ENCODE measurements at places on chromosomes 7 and 10.

DNA sequence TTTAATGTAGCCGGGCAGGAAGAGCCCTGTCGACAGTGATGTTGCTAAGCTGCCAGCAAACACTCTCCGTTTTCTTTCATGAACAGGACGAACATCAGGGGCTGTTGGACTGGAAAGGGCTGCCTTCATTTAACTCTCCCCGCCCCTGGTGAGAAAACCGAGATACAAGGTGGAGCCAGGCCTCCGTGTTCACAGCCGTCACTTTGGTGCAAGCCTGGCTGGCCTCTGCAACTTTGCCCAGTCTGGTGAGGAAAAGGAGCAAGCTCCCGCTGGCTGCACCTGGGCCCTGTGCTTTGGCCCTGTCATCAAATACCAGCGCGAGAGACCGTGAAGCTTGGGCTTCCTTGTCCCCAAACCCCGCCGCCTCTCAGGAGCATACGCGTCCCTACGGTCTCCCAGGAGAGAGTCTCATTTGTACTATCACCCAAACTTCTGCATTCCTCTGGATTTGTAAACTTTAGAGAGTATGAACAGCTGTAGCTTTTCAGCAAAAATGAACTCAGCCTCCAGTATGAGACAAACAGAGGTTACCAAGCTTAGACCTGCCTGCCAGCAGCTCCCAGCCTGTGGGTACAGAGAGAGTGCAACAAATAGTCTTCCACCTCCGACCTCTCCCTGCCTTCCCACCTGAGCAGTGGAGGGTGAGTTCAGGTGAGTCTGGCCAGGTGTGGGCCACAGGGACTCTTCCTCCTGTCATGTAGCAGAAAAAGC lies 445.3 kb upstream of the MGMT start:
- DNase-seq, result no peak

DNA sequence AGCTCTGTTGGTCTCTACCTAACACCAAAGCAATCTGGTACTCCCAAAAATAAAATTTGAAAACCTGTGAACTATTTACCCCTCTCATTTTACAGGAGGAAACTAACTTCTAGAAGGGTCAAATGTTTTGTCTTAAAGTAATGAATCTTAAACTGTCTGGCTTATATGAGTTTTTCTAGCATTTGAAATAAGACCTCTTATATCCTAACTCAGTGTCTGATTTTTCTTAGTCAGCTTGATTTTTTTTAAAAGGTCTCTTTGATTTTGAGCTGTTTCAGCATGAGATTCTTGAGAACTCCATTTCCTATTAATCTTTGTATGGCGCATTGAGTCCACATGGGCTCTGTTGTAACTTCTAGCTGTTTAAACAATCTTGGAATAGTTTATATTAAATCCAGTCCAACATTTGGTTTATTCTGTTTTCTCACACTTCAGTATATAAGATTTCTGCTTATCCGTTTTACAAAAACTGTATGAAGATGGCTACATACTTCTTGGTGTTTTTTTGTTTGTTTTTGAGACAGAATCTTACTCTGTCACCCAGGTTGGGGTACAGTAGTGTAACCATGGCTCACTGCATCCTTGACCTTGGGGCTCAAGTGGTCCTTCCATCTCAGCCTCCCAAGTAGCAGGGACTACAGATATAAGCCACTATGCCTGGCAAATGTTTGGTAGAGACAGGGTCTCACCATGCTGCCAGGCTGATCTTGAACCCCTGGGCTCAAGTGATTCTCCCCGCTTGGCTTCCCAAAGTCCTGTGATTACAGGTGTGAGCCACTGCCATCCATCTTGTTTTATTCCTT lies 91.1 kb downstream of the PPP1R9A start:
- DNase-seq, result no peak

- DNase-seq, result no peak
Measured at GRCh38 chr7:135666846-135667245, 4.5 kb downstream of the STMP1 start.

- DNase-seq, result no peak
Measured at GRCh38 chr7:36127075-36127740, 25.8 kb upstream of the EEPD1 start.

DNA sequence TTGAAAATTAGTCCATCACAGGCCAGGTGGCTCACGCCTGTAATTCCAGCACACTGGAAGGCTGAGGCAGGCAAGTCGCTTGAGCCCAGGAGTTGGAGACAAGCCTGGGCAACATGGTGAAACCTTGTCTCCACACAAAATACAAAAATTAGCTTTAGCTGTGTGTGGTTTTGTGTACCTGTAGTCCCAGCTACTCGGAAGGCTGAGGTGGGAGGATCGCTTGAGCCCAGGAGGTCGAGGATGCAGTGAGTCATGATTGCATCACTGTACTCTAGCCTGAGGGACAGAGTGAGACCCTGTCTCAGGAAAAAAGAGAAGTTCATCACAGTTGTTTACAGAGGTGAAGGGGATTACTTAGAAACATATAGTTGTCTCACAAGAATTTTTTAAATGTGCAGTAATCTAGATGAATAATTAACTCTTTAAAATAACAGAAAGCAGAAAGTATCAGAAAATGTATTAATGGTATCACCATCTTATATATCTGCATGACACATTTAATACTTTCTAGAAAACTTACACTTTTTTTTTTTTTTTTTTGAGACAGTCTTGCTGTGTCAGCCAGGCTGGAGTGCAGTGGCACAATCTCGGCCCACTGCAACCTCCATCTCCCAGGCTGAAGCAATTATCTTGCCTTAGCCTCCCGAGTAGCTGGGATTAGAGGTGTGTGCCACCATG lies 8.9 kb downstream of the LCOR start:
- DNase-seq, result no peak

DNA sequence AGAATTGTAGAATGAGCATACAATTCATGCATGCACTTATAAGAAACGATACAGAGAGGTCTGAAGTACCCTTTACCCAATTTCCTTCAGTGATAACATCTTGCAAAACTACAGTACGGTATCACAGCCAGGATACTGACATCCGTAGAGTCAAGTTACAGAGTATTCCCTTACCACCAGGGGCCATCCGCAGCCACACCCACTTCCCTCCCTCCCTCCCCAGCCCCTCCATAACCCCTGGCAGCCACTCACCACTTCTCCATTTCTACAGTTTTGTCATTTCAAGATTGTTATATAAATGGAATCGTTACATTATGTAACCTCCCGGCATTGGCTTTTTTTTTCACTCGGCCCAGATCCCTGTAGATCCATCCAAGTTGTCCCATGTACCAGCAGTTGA lies 113.6 kb upstream of the RET start:
- DNase-seq, result no peak

DNA sequence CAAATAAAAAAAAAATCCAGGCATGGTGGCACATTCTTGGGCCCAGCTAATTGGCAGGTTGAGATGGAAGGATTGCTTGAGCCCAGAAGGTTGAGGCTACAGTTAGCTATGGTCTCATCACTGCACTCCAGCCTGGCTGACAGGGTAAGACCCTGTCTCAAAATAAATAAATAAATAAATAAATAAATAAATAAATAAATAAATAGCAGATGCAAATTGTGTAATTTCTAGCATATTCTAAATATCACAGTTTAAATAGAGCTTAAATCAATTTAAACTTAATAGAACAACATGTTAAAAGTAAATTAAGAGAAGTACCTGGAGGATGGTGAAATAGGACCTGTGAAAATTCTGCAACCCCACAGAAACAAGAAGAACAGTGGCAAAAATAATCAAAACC lies 290.5 kb downstream of the TFEC start:
- DNase-seq, result no peak

DNA sequence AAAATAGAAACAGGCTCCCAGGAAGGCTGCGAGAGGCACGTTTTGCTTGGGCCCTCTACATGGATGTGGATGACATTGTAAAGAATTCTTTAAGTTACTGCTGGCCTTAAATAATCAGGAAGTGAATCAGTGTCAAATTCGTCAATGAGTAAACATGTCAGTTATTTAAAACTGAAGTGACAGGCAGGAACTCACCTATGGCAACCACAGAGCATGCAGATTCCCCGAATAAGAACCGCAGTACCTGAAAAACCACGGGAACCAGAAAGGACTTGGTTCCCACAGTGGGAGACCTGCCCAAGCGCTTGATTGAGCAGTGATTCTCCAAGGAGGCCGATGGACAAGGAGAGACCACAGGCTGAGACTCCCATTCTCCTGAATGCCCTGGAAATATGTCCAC lies 351.2 kb upstream of the AKR1E2 start:
- peak; percentile 29 for DNase-seq

- no peak for DNase-seq
Measured at GRCh38 chr7:48741545-48741944, 182.8 kb upstream of the CDC14C start.

- no peak for DNase-seq
Measured at GRCh38 chr10:48981310-48981907, 41.8 kb upstream of the LRRC18 start.

DNA sequence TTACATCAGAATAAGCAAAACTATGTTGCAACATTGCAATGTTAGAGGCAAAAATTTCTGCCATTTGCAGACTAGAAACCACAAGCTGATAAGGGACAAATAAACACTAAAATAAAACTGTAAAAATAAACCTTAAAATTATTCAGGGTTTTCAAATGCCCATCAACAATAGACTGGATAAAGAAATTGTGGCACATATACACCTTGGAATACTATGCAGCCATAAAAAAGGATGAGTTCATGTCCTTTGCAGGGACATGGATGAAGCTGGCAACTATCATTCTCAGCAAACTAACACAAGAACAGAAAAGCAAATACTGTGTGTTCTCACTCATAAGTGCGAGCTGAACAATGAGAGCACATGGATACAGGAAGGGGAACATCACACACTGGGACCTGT lies 385.0 kb downstream of the PHF14 start:
- DNase-seq, result no peak

DNA sequence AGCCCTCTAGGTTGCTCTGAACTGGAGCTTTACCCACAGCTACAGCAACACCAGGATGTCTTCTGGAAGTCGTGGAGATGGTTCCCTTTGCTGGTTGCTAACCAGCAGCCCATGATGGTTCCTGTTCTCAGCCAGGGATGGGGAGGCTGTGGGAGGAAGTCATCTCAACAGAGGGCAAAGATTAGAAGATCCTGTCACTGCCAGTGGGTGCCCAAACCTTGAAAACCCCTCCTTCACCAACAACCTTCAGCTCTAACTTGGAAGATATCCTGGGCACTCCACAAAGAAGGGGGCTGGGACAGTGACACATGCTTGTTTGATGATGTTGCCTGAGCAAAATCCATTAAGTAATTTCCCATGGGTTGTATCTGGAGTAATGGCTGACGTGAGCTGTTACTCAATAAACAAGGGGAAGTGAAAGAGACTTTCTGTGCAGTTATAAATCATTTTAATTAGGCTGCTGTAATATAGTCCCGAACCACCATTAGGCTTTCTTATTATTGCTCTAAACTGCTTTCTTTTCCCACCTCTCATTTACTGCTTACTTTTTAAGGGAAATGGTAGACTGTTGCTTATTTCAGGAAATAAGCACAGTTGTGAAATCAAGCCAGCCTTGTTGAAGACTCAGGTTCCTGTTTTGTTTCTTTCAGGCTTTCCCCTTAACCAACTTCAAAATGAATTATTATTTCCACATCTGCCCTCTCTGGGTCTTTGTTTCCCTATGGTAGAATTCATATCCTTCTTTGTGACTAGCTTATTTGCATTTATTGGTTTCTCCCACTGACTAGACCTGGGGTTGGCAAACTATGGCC lies 124.8 kb downstream of the PPP1R17 start:
- DNase-seq, result peak; percentile 31

DNA sequence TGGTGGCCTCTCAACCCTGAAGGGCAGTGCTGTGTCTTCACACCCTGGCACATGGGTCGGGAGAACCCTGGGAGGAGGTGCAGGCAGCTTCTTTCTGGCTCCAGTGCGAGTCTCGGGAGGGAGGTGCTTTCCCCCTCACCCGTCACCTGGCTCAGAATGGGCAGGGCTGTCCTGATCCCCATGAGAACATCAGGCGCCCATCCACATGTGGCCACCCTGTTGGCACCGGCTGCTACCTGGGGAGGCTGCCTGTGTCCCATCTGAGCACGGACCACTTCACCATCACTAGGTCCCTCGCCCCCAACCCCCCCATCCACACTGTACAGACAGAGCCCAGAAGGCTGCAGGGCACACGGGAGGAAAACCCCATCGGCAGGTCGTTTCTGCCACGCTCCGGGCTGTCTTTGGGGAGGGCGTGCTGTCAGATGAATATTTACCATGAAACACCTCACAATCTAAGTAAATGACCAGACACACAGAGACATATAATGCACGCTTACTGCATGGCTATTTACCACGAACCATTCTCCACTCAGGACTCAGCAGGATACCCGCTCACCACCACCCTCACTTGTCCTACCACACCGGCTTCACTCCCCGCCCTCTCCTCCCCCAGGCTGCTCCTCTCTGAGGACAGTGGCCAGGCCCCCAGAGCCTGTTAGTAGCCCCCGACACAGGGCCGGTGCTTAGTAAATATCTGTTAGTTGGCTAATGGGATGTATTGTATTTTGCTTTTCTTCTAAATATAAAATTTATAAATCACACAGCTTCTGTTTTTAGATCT lies 282.2 kb downstream of the DNAJB6 start:
- DNase-seq, result no peak

DNA sequence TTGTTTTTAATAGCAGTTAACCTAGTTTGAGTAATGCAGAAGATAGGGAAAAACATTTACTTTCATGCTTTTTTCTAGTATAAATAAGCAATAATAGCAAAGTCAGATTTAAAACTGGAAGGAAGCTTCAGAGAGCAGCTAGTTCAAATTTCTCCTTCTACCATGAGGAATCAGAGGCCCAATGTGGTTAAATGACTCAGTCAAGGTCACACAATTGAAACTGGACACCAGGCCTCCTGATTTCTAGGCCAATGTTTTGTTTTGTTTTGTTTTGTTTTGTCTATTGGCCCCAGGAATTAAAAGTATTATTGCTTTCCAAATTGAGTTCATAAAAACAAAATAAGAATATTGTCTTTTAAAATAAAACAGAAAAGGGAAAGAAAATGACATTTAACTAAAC lies 122.3 kb downstream of the TRIL start:
- DNase-seq, result no peak

DNA sequence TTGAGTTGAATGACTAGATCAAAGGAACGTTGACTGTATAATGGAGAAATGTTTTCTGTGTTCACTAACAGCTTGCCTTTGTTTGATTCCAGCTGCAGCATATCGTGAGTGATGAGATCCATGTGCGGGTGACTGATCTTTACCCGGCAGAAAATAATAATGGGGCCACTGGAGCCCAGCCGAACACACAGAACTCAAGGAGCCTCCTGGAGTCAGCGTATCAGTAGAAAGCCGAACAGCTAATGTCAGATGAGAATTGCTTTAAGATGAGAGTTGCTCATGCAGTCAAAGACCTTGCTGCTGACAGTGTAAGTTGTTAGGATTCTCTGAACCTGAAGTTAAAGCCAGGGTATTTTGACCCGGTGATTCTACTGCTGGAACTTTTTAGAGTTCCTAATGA lies 34.3 kb upstream of the MTPAP start:
- no peak for DNase-seq

DNA sequence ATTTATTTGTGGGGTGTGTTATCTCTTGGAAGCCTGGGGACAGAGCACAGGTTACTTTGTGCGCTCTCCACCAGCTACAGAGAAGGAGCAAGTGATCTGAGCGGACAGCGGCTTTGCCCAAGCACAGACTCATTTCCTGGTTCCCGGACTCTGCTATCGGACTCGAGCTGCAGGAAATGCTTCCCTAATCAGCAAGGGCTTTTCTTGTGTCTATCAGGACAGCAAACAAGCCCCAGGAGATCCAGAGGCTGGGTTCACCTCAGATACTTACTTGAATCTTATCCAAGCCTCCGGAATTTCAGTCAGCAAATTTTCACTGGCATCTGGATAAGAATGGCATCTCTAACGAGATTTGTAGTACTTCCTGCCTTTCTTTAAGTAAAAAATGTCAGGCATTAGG lies 27.8 kb downstream of the MRC1 start:
- DNase-seq, result no peak

GRCh38 chr7:12722636-12723605 lies 35.5 kb downstream of the ARL4A start:
- no peak for DNase-seq
